ENCODE measurements at places on chromosomes 16 and 17.

- no peak for DNase-seq
Observed at GRCh38 chr17:50177476-50177875, 11.7 kb downstream of the SGCA start.

DNA sequence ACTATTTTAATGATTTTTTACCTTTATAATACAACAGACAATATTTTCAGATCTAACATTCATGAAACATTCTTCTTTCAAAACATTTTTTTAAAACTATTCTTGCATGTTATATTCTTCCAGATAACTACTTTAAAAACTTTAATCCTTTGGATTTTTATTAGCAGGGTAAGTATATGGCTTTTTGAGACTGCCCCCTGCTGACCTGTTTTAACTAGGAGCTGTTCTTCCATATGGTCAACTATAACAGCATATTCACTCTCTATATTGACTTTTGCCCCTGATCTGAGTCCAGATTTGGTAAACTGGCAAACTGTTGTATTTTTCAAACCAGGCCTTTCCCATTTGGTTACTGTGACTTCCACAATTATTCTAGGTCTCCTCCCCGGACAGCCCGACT is 16.5 kb downstream of the ZNF18 start:
- DNase-seq = no peak

GRCh38 chr17:68305142-68305541 is 13.8 kb downstream of the ARSG start:
- no peak for DNase-seq

DNA sequence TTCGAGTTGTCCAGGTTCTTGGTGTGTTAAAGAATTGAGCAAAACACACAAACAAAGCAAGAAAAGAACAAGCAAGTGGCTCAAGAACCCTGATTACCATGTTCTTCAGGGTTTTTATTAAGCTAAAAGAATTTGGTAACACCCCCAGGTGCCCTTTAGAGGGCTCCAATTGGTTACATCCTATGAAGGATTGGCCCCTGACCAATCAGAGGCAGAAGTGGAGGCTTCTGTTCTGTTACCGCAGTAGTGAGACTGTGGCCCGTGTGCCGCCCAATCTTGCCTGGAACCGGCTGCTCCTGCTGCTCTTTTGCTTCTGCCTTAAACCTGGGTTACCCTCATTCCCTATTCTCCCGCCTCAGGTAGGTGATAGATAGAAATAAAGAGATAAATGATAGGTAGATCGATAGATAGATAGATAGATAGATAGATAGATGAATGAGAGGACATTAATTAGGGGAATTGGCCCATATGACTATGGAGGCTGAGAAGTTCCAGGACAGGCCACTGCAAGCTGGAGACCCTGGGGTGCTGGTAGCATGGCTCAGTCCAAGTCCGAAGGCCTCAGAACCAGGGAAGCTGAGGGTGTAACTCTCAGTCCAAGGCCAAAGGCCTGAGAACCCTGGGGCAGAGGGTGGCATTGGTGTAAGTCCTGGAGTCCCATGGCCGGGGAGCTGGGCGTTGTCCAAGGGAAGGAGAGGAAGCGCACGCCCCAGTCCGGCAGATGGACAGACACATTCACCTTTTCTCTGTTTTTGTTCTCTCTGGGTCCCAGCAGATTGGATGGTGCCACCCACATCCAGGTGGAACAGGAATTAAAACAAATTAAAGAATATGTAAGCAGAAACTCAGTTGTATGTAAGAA is 3.5 kb upstream of the CA5A start:
- DNase-seq = no peak

GRCh38 chr17:3603119-3603869 is 5.9 kb downstream of the TRPV1 start:
- no peak for DNase-seq

GRCh38 chr16:88706229-88706964 is at the start of the genes CTU2 and RNF166:
Gene CTU2 (plus strand): TSS chr16:88706503. CDS start chr16:88706531, 28 bp downstream.
Gene RNF166 (minus strand): TSS chr16:88706408. CDS start chr16:88706325, 83 bp downstream.
- DNase-seq = peak; percentile 93

GRCh38 chr16:87235810-87236515 is 81.2 kb downstream of the C16orf95 start:
- DNase-seq = peak; percentile 29

- no peak for DNase-seq
Observed at GRCh38 chr16:74034862-74035261, 261.8 kb upstream of the PSMD7 start.

GRCh38 chr16:87580855-87581261 is 21.4 kb upstream of the JPH3 start:
- DNase-seq = peak; percentile 61

GRCh38 chr17:35934760-35935159 is 4.2 kb upstream of the RDM1 start:
- no peak for DNase-seq

GRCh38 chr16:17448640-17449638 is 21.8 kb downstream of the XYLT1 start:
- peak; percentile 65 for DNase-seq

- DNase-seq = peak; percentile 93
Observed at GRCh38 chr17:17663160-17664063, 17.8 kb upstream of the RAI1 start.

GRCh38 chr16:71402007-71402406 is 39.8 kb downstream of the TLE7 start:
- no peak for DNase-seq

DNA sequence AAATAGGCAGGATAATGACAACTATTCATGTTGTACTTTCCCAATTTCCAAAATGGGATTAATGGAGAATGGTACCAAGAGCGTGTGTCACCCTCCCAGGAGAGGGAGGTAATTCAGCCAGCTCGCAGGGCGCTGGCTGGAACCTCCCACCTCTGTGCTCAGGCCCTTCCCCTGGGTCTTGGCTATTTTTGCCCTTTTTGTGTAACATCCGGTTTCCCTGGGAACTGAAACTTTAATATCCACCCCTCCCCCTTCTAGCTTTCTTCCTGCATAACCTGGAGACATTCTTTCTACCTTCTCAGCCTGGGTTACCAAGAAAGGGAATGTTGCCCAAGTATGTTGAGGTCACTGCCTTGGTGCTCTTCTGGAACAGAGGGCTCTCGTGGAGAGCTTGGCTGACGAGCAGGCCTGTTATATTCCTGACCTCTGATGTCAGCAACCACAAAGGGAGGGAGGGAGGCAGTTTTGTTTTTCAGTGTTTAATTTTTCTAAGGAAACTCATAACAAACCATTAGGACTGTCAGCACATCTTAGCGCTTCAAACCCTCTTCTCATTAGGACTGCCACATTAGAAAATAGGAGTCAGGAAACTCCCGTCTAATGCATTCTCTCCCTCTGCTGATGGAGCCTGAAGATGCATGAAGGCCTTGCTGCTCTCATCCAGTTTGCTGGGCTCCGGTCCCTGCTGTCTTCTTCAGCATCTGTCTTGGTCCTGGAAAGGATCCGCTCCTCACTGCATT is 25.6 kb downstream of the ITGB3 start:
- no peak for DNase-seq

- DNase-seq = peak; percentile 77
Observed at GRCh38 chr17:67245073-67245693, at the start of gene HELZ. Gene HELZ (minus strand): TSS chr17:67245196. CDS start chr17:67218804, 26,392 bp downstream.

DNA sequence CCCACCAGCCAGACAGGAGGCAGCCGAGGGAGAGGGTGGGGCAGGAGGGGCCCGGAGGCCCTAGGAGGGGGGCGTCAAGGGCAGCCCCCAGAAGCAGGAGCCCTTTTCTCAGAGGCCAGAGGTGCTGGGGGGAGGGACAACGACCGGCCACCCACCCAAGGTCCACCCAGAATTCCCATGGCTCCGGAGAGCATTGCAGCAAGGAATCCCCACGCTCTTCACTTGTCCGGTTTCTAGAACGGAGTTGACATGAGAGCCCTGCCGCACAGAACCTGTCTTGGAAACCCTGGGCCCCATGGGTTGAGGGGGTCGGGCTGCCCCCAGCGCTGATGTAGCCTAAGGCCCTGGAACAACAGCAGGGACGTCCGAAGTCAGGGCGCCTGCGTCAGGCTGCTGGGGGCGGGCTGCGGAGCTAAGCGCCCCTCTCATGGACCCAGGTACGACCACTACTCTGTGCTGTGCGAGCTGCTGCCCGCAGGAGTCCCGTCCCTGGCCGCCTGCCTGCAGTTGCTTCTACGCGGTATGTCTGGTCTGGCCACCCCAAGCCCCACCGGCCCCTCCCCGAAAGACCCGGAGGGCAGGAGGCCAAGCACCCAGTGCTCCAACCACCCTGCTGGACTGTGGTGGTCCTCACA is 11.2 kb downstream of the CYBC1 start:
- DNase-seq = no peak

DNA sequence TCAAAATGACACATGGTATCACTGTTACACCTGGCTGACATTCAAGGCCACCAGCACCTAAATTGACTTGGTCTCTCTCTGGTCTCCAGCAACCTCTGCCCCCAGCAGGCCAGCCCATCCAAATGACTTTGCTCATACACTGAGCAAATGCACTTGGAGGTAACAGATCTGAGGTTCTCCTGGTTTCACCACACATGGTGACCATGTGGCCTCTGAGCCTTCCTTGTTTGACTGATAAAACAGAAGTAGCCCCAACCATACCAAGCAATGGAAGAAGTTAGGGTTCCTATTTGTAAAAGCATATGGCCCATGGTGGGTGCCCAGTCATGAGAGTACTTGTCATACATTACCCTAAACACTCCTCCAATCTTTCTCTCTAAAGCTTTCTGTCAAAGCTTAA is 181.7 kb downstream of the MRTFB start:
- DNase-seq = no peak

DNA sequence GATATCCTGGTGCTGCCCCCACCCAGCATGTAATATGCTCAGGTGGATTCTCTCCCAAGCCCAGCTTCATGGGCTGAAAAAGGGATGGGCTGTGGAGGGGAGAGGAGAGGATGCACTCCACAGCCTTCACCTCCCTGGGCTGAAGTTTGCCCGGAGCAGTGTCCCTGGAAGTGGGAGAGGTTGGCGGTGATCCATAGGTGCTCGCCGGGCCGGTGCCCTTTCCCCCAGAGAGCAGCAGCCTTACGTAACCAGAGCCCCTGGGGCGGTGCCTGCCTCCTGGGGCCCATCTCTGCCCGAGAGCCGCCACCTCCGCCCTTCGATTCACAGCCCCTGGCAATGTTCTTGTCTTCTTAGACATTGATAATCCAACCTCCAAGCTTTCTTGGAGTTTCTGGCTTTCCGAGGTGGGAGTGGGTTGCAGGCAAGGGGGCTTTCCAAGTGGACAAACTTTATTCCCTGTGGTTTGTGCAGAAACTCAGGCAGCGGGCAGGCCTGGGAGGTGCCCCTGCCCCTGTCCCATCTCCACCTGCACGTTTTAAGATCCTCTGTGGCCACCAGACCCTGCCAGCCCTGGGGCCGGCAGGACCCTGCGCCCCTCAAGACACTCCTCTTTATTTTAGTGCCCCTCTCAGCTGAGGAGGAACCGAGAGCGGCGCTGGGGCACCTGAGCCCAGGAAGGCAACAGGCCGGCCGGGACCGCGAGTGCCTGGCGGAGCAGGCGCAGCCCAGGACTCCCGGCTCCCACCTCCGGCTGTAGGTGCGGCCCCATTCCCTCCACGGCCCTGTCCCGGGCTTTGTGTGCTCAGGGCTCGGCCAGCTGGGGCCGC is 3.1 kb upstream of the WDR90 start:
- DNase-seq = no peak
